RCC 7860 (cell line): ENCODE measurements at places on chromosomes 5 and 9.
A peak's percentile ranks its signal among the peaks of the same experiment; 100 is the strongest.

GRCh38 chr5:113524927-113525326 lies 11.4 kb downstream of the YTHDC2 start:
- DNase-seq = no peak

DNA sequence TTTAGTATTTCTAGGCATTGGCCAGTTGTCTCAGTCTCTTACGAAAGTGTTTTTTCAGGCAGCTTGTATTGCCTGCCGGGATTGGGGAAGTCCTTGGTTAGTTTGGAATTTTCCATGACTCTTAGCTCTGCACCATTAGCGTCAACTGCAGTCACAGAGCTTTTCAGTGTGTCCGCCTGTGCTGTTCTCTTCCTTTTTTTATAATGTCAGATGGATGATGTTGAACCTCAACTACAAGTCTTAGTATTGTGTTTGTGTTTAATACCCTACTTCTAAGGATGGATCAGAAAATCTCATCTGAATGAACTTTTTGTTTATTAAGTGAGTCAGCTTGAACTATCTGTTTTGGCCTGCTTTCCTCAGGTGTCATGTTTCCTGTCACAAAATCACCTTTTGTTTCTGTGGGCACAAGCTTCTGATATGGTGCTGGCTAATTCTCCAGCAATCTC lies 33.1 kb downstream of the ATP6V0E1 start:
- DNase-seq = no peak

GRCh38 chr5:1952444-1953099 lies 69.8 kb upstream of the IRX4 start:
- DNase-seq = no peak

- DNase-seq = no peak
Observed at GRCh38 chr5:3715062-3715461, 119.4 kb downstream of the IRX1 start.

- DNase-seq = peak; percentile 77
Observed at GRCh38 chr5:34486160-34486848, 169.8 kb upstream of the RAI14 start.

GRCh38 chr5:135602882-135603721 lies 24.3 kb upstream of the CXCL14 start:
- DNase-seq = no peak

DNA sequence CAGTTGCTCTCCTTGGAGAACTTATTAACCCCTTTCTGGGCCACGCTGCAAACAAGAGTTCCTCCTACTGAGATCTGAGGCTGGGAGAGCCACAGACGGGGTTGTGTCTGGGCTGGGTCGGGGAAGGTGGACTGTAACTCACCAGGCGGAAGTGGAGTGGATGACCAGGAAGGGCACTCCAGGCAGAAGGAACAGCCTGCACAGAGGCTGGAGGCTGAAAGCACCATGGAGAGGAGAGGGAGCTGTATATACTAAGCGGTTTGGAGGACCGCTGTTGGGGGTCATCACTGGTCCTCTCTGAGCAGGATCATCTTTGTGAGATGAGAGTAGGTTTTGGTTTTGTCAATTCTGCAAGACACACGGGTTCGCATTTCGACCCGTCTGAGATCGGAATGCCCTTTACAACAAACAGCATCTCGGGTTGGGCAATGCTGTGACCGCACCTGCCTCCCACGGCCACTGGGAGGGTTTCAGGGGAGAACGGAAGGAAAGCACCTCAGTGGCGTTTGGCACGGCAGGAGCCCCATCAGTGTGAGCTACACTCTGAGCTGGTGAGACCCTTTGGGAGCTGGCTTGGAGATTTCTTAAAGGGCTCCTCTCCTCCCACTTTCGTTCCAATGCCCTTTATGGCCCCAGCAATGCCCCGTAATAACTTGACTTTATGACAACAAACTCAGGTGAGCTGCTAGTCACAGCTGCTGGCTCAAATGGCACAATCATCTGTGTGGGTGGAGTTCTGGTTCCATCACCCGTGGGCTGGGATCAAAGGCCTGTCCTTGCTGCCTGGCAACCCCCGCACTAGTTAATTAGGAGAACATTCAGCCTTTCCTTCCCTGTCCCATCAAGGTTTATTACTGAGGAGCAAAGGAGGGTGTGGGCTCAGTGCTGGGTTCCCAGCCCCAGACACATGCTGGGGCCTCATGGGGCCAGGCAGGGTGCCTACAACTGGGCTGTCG lies 18.7 kb upstream of the NEURL1B start:
- DNase-seq = no peak

GRCh38 chr9:120365386-120365785 lies 214.6 kb downstream of the CDK5RAP2 start:
- DNase-seq = no peak

- no peak for DNase-seq
Observed at GRCh38 chr9:127423476-127423933, 677 bp upstream of the ZNF79 start.

GRCh38 chr9:87275047-87275725 lies 222.5 kb upstream of the DAPK1 start:
- no peak for DNase-seq

DNA sequence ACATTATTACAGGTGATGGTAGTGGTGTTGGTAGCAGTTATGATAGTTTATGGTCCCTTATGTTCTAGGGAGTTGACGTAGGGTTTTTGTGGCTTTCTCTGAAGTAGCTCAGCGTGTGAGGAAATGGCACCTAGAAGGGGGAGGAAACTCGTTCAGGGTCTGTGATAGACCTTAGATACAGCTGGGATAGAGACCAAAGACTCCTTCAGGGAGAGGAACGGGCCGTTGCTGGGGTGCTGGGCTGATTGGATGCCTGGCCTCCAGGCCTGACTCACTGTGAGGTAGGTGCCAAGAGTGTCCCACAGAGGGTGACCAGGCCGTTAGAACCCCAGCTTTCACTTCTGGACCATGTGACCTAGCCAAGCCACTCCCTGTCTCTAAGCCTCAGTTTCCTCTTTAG lies 96.6 kb downstream of the DAB2IP start:
- DNase-seq = no peak

DNA sequence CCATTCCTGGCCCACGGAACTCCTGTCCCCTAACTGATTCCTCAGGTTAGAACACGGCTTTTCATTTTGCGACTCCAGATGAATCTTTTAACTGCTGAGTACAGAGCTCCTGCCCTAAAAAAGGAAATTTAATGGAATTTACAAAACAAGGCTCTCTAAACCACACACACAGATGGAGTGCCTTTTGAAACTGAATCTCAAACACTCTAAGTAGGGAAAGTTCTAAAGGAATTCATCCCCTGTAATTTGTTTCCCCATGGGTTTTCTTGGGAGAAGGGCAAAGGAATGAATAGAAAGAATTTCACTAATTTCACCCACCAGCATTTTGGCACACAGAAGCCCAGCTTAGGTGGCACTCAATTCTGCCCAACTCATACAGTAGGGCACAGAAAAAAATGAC lies 106.5 kb downstream of the THBS4 start:
- DNase-seq = no peak

DNA sequence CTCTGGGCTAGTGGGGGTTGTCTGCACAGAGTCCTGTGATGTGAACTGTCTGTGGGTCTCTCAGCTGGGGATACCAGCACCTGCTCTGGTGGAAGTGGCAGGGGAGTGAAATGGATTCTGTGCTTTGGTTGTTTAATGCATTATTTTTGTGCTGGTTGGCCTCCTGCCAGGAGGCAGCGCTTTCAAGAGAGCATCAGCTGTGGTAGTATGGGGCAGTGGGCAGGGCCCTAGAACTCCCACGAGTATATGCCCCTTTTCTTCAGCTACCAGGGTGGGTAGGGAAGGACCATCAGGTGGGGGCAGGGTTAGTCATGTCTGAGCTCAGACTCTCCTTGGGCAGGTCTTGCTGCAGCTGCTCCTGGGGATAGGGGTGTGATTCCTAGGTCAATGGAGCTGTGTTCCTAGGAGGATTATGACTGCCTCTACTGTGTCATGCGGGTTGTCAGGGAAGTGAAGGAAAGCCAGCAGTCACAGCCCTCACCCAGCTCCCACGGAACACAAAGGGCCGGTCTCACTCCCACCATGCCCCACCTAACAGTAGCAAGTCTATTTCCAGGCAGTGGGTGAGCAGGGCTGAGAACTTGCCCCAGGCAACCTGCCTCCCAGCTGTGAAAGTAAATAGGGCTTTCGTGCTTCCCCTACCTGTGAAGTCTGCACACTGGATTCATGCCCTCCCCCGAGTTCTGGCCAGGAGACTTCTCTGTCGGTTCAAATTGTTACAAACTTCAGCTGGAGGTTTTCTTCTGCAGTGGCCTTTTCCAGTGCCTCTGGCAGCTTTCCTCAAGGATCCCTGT lies 25.7 kb upstream of the FAM81B start:
- DNase-seq = no peak

DNA sequence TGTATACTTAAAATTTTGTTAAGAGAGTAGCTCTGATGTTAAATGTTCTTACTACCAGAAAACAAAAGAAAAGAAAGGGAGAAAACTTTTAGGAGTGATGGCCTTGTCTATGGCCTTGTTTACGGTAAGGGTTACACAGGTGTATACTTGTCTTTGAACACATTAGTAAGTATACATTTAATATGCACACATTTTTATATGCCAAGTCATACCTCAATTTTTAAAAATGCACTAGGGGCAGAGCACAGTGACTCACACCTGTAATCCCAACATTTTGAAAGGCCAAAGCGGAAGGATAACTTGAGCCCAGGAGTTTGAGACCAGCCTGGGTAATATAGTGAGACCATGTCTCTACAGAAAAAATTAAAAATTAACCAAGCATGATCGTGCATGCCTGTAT lies 166.7 kb upstream of the SNX2 start:
- no peak for DNase-seq

GRCh38 chr9:135174248-135174647 lies 86.8 kb downstream of the OLFM1 start:
- DNase-seq = no peak

DNA sequence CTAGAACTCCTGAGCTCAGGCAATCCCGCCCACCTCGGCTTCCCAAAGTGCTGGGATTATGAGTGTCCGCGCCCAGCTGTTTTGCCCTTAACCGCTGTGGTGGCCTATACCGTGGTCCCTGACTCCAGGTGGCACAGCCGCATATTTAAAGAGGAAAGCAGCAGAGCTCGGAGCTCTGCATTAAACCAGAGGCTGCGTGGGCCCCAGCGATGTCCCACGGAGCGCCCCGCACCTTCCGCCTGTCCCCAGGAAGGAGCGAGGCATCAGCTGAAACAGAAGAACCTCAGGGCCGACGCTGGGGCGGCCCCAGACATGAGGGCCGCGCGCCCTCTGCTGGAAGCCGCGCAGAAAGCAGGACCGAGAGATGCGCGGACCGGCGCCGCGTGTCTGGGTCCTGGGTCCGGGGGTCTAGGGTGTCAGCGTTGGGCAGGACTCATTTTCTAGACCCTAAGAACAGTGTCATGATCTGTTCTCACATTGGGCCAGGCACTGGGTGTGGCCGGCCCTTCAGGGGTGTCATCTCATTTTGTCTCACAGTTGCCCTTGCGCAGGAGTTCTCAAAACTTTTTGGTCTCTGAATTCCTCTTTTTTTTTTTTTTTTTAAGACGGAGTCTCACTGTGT lies 37.7 kb downstream of the LAMC3 start:
- DNase-seq = peak; percentile 34

GRCh38 chr5:179800696-179801201 lies 5.9 kb downstream of the MGAT4B start:
- DNase-seq = no peak

DNA sequence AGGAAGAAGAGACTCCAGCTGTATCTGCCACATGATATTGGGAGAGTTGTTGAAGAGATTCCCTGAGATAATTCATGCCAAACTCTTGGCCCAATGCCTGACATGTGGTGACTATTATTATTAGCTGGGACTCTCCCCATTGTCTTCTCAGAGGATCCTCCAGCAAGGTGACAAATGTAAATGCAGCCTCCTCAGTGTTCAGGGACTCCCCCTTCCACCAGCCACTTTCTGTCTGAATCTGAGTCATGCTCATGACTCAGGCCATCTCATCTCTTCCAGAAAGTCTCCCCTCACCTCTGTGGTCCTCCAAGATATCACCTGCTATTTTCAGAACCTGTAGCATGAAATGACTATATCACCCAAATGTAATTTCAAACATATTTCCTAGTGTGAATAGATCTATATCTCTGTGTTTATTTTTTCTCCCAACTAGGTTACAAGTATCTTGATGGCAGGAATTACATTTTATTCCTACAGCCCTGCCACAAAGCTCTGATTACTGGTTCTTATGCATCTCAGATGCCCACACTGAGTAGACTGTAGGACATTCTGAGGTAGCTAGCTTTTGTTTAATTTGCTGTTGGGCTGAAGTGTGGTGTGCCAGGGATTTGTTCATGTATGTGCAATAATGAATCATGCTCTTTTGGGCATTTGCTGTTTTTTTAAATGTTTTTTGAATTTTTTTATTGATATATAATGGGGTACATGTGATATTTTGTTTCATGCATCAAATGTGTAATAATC lies 126.6 kb upstream of the IL12B start:
- peak; percentile 76 for DNase-seq

GRCh38 chr9:98175028-98175569 lies 17.3 kb downstream of the CORO2A start:
- DNase-seq = no peak

DNA sequence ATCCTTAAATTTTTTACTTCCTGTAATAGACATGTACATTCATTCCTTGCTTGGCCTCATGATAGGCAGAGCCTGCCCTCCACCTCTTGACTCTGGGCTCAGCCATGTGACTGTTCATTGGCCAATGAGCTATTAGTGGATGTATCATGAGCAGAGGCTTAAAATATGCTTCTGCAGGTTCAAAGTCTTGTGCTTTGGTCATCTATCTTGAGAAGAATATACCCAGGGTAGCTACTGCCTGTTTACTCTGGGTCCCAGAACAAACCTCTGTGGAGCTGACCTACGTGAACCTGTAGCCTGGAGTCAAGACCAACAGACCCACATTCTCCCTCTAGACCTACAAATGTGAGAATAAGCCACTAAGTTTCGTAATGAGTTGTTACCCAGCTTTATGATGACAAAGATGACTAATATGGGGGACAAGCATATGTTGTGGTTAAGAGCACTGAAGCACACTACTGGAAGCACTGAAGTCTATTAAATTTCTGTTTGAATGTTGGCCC lies 244.4 kb downstream of the MAST4 start:
- no peak for DNase-seq

GRCh38 chr5:36242534-36243485 lies 1.1 kb upstream of the NADK2 start:
- no peak for DNase-seq

DNA sequence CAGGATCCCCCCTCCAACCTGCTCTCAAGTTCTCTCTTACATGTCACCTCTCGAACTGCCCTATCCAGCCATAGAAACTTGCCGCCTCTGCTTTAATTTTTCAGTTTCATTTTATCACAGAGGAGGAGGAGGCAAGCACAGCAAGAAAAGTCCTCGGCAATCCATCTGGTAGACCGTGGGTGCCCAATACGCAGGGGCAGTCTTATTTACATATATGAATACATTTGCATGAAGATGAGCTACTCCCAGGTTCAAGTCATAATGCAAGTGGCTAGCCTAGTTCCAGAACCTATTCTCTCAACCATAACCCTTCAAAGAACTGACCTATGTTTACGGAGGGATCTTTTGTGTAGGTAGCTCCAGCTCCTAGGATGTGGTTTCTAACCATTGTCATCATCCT lies 223.2 kb upstream of the PANK3 start:
- DNase-seq = no peak

DNA sequence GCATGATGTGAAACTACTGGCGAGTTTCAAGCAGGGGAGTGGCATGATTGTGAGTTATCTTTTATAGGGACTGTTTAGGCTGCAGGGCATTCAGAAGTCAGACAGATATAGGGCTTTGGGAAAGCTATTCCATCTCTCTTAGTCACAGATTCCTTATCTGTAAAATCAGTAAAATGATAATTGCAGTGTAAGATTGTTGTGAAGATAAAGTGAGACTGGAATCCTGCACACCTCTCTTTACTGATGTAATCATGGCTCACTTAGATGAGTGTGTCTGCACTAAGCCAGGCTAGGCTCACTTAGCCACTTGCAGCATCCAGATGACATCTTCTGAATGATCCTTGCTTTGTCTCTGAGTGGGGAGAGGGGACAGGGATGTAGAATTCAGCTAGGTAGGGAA lies 81.8 kb upstream of the MAMDC2 start:
- peak; percentile 42 for DNase-seq
